ENCODE measurements at places on chromosomes 6 and 20. TPM values are rescaled to one million over a fixed set of nuclear protein-coding genes. Genes with fewer than 3 reads are reported as not detected.

GRCh38 chr6:167152862-167153261, 4.9 kb downstream of the GPR31 start:
- DNase-seq = no peak

DNA sequence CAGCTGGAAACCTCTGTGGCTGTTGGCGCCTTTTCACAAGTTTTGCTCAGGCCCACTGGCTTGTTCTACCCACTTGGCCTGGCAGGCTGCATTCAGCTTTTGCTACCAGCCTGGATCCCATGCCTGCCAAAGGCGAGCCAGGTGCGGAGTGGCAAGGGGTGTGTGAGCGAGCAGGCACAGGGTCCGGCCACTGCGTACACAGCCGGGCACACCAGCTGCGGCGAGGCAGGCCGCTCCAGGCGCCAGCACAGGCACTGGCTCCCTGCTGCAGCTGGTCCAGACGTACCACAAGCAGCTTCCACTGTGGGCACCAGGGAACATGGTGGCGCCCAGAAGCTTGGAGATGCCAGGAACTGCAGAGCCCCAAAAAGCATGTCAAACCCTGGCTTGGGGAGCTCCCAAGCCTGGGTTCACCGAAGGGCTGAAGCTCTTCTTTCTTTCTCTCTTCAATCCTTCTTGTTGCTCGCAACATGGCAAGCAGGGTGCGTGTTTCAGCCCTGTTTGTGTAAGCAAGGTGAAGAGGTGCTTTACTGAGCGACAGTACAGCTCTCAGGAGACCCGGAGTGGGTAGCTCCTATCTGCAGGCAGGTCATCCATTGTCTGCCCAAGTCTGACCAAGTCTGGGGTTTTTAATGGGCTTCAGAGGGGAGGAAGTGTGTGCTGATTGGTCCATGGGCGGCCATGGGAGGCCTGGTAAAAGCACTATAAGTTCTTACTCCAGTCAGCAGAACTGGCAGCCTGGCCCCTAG, 32.6 kb upstream of the GRM4 start:
- DNase-seq = no peak

DNA sequence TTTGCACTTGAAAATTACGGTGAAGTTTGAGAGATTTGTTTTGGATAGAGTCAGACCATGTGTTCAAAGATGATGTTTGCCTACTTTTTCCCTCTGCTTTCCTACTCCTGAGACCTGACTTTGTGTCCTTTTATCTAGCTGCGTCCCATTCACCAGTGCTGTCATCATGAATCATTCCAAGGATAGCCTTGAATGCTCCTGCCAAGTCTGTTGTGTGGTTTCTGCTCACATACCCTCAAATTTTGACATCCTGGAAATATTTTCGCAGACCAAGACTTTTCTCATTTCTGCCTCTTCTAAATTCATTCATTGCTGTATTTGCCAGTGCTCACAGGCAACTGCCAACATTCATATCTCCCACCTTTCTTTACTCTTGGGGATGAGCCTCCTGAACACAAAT, 175.9 kb upstream of the SCGN start:
- DNase-seq = no peak

DNA sequence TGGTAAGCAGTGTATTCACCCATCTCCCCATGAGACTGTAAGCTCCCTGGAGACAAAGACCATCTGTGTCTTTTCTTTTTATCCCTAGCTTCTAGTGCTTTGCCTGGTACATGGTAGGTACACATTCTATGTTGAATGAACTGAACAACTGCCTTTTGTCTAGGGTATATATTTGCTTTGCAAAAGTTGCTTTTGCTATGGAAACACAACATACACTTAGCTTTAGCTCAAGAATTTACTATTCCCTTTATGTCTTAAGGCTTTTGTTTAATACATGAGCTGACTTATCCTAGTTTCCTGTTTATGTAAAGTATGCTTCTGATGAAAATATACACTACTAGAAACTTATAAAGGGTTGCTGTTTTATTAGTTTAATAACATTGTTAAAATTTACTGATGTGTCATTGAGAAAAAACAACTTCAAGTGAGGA, 198.2 kb downstream of the PRL start:
- DNase-seq = peak; percentile 85

DNA sequence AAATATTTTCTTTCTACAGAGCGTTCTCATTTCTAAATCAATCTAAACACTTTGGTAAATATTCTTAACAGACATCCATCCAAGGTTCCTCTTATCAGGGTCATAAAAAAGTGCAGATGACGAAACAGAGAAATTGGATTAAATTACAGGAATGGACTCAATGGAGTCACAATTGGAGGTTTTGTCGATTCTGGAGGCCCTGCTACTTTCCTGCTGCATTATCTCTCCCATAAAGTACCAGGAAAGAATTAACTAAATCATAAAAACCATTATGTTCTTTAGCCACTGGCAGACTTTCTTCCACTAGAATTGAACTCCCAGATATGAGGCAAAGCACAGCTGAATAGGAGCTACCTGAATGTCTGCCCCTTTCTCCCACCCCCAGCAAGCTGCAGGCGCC, 610.6 kb downstream of the HDGFL1 start:
- DNase-seq = no peak

GRCh38 chr20:50730765-50731054, 670 bp upstream of the PARD6B start:
- no peak for DNase-seq

RGS17 gene
- total RNA-seq = 0.64 TPM

Data from lung (tissue), 17 donors.